ENCODE measurements at places on chromosomes 11 and 22.
A peak's percentile ranks its signal among the peaks of the same experiment; 100 is the strongest.

DNA sequence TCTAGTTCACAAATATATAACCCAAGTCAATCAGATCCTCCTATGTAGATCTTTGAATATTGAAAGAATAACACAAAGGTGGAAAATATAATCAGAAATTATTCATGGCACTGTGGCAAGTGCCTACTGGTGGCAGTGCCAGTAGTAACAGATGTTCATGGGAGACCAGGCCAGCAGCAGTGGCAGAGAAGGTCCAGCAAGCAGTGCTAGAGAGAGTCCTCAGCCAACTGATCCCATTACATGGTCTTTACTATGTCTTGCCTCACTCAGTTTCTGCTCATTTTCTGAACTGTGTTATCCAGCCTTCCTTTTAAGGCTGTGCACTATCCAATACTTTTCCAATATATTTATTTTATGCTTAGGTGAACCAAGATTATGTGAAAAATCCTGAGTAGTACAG lies 124.9 kb downstream of the MRTFA start:
- DNase-seq, result no peak

DNA sequence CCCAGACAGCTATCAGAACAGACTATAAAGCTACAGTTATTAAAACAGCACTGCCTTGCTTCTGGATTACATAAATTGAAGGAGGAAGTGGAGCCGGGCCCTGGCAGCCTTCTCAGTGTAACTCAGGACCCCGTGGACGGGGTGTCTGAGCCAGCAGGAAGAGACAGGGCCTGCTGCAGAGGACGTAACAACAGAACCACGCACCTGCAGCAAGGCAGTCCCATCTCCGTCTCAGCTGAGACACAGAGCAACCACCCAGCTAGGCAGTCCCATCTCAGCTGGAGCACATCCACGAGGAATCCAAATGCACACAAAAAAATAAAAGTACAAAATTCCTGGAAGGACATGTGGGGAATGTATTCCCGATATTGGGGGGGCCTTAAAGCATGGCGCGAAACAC lies 17.1 kb upstream of the KRTAP5-6 start:
- no peak for DNase-seq

- DNase-seq, result no peak
Measured at GRCh38 chr11:34275486-34275885, 82.3 kb downstream of the ABTB2 start.

- DNase-seq, result no peak
Measured at GRCh38 chr22:24578355-24579257, 14.3 kb downstream of the LRRC75B start.

DNA sequence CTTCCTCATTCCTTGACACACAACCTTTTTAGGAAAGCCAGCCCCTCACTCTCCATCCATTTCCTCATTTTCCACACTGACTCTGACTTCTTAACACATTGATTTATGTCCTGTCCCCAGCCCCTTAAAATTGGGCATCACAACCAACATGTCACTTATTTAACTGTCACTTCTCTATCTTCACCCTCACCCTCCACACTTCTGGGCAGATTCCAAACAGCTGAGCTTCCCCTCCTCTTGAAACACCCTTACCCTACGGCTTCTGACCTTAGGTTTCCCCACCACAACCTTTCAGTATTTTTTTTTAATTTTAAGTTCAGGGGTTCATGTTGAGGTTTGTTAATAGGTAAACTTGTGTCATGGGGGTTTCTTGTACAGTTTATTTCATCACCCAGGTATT lies 696.3 kb downstream of the DLG2 start:
- peak; percentile 51 for DNase-seq

- DNase-seq, result no peak
Measured at GRCh38 chr22:21444701-21445436, 22.3 kb upstream of the TMEM191C start.

- DNase-seq, result peak; percentile 59
Measured at GRCh38 chr22:36386351-36386899, 1.3 kb downstream of the MYH9 start.

Data from NAMALWA (cell line).